Neural progenitor cell (in vitro differentiated cells): ENCODE measurements at places on chromosomes 4 and X. TPM values are rescaled to one million over a fixed set of nuclear protein-coding genes. Genes with fewer than 3 reads are reported as not detected.

SUPT20HL1 gene
- not detected in 2 replicates for total RNA-seq

SSX2 gene
- not detected in 2 replicates for total RNA-seq

OSTC gene
- total RNA-seq = 213 and 290 TPM in 2 replicates

PTPN13 gene
- total RNA-seq = 183 and 244 TPM in 2 replicates

SH3D19 gene
- 38.3 and 39.3 TPM in 2 replicates for total RNA-seq

BMX gene
- total RNA-seq = not detected in 2 replicates

MAGEB4 gene
- not detected in 2 replicates for total RNA-seq

NEUROG2 gene
- 0.09 and 0.90 TPM in 2 replicates for total RNA-seq

ATXN3L gene
- not detected in 2 replicates for total RNA-seq

FGFBP1 gene
- not detected in 2 replicates for total RNA-seq

GC gene
- total RNA-seq = not detected in 2 replicates

MAGEB1 gene
- not detected in 2 replicates for total RNA-seq

SLC26A1 gene
- 0.19 TPM in 1 of 2 replicates, not detected in the other for total RNA-seq

ITIH6 gene
- 0.03 TPM in 1 of 2 replicates, not detected in the other for total RNA-seq

TEC gene
- total RNA-seq = 0.22 TPM in 1 of 2 replicates, not detected in the other

ELMOD2 gene
- 66.1 and 128 TPM in 2 replicates for total RNA-seq

MAML3 gene
- 13.5 and 14.4 TPM in 2 replicates for total RNA-seq

FBXL5 gene
- total RNA-seq = 72.7 and 87.9 TPM in 2 replicates

NMU gene
- total RNA-seq = 1.8 and 3.8 TPM in 2 replicates

PITX2 gene
- total RNA-seq = 0.59 and 1.6 TPM in 2 replicates
